Spinal cord (tissue), 10 donors: ENCODE measurements at places on chromosomes 16 and 17. TPM values are rescaled to one million over a fixed set of nuclear protein-coding genes. Genes with fewer than 3 reads are reported as not detected.

OTOP2 gene
- 0.08 TPM for polyA plus RNA-seq

ALDH3A1 gene
- polyA plus RNA-seq: 0.32 TPM

GRCh38 chr17:34926661-34927060, 34.6 kb downstream of the CCT6B start:
- H3K4me3 ChIP-seq: no peak overlapping the region
- DNase-seq: no peak
- H3K27ac ChIP-seq: no peak overlapping the region
- H3K27me3 ChIP-seq: no peaks in the 10 kb centered on the region
- no peaks in the 10 kb centered on the region for H3K36me3 ChIP-seq

DNA sequence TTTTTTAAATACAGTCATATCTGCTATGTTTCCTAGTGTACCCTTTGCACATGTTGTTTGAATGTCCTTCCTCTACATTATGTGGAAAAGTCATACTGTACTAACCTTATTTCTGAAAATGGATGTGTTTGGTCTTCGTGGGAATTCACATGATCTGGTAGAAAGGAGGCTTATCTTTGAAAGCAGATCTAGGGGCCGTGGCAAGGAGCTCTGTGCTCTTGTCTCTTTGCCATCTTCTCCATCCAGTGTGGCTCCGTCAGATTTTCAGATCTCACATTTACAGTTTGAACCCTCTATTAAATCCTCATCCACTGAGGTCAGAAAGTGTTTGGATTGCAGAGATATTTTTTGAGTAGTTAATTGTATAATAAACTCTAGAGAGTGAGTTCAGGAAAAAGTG, 32.9 kb downstream of the MAP2K4 start:
- no peak overlapping the region for H3K27ac ChIP-seq
- H3K4me3 ChIP-seq: no peak overlapping the region
- no peaks in the 10 kb centered on the region for H3K27me3 ChIP-seq
- no peaks in the 10 kb centered on the region for H3K4me1 ChIP-seq

DNA sequence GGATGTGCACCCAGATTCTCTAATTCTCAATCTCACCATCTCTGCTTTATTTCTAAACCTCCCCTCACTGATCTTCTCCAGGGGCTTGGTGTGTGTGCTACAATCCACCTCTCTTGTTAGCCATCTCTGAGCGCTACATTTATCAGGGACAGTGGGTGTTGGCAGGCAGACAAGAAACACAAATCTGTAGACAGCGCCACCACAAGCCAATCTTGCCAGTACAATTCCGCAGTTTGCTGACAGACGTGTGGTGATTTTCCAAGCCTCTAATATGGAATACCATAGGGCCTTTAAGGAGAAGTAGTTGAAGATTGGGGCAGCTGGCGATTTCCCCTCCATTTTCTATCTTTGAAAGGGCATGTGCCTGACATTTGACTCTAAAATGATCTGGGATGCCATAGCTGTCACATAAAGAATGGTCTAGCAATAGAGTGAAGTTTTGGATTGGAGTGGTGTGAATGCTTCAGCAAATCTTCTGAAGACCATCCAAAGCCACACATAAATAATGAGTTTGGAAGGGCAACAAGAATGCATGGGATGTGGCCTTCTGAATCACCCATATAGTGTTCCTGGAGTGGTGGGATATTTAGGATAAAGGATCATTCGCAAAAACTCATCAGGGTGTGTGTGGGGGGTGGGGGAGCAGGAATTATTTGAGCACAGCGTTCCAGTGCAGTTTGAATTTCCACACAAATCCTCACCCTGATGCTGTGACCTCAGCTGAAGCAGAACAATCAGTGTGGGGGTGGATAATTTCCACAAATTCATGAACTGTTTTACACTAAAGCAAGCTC, 12.0 kb upstream of the ANKFN1 start:
- no peak overlapping the region for H3K4me3 ChIP-seq
- H3K27ac ChIP-seq: no peak overlapping the region
- no peaks in the 10 kb centered on the region for H3K27me3 ChIP-seq

GRCh38 chr17:81403671-81404534, 8.6 kb downstream of the BAHCC1 start:
- H3K4me1 ChIP-seq: peaks cover 85% of the 10 kb centered on the region
- H3K36me3 ChIP-seq: peaks cover 45% of the 10 kb centered on the region
- H3K27me3 ChIP-seq: no peaks in the 10 kb centered on the region

- no peaks in the 10 kb centered on the region for H3K27me3 ChIP-seq
- no peaks in the 10 kb centered on the region for H3K4me1 ChIP-seq
- H3K36me3 ChIP-seq: peaks cover 11% of the 10 kb centered on the region
- no peak overlapping the region for H3K27ac ChIP-seq
- peak; percentile 47 for DNase-seq
These were observed 25.9 kb downstream of the MYH3 start for GRCh38 chr17:10631048-10631700.

GRCh38 chr16:2964475-2965336, 631 bp downstream of the KREMEN2 start:
- no peak for DNase-seq
- H3K4me3 ChIP-seq: peak overlapping the region; percentile 26
- peaks cover 52% of the 10 kb centered on the region for H3K4me1 ChIP-seq
- H3K27me3 ChIP-seq: peaks cover 77% of the 10 kb centered on the region

- H3K4me3 ChIP-seq: no peak overlapping the region
- no peak overlapping the region for H3K27ac ChIP-seq
- H3K4me1 ChIP-seq: peaks cover 48% of the 10 kb centered on the region
- DNase-seq: no peak
These were observed 7.7 kb downstream of the METRNL start for GRCh38 chr17:83086907-83087787.

DNA sequence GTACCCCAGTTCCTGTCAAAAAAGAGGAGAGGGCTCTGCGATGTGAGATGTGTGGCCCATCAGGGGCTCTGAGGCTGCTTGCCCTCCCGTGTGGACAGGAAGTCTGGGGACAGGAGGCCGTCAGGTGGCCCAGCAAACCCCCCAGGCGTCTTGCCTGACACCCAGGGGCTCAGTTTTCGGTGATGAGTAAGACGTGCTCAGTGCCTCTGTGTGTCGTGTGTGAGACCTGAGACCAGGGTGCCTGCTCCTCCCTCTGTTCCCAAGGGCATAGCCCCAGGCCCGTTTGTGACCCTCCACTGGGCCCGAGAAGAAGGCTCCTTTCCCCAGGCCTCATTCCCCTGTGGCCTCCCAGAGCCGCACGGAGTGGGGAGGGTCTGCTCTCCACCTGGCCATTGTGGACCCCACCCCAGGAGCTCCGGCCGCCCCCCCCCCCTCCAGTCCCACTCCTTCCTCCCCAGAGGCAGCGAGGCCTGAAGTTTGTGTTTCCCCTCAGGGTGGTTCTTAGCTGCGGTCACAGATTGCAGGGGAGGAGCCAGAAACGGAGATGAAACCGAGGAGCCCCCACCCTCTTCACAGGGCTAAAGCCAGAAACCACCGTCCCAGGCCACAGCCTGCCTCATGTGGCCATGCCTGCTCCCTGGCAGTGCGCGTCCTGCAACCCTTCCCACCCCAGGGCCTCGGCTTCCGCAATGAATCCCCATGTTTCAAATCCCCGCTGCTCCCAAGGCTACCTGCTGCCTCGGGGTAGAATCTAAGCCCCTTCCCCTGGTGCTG, 4.9 kb upstream of the ACTG1 start:
- H3K4me1 ChIP-seq: peaks cover 64% of the 10 kb centered on the region
- H3K36me3 ChIP-seq: peaks cover 14% of the 10 kb centered on the region
- H3K27me3 ChIP-seq: peaks cover 28% of the 10 kb centered on the region
- no peak overlapping the region for H3K4me3 ChIP-seq
- DNase-seq: no peak

MYOCD gene
- 0.23 TPM for polyA plus RNA-seq

GRCh38 chr16:21218153-21218552, 6.8 kb upstream of the ZP2 start:
- no peaks in the 10 kb centered on the region for H3K27me3 ChIP-seq
- H3K4me1 ChIP-seq: no peaks in the 10 kb centered on the region
- H3K27ac ChIP-seq: no peak overlapping the region
- DNase-seq: no peak

- no peaks in the 10 kb centered on the region for H3K27me3 ChIP-seq
- peaks cover 23% of the 10 kb centered on the region for H3K4me1 ChIP-seq
- no peaks in the 10 kb centered on the region for H3K36me3 ChIP-seq
These were observed 5.9 kb downstream of the CLEC19A start for GRCh38 chr16:19291475-19291874.

HOXB2 gene
- 62.4 TPM for polyA plus RNA-seq

DNA sequence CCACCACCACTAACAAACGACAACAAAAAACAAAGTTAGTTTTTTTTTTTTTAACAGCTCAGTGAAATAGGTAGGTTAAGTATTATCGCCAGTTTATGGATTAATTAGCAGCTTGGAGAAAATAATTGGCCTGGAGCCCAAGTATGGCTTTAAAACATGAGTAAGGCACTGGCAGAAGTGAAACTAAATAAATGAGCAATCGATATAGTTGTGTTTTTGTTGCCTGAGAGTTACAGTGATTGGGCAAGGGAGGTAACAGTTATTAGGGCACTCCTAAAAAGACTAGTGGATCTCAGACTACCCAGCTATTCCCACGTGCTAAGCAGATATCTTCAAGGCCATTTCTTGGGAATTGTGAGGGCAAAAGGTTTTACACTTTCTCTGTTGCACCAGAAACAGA, 2.4 kb downstream of the MLKL start:
- peaks cover 17% of the 10 kb centered on the region for H3K27me3 ChIP-seq
- no peak overlapping the region for H3K27ac ChIP-seq
- no peaks in the 10 kb centered on the region for H3K36me3 ChIP-seq
- no peak for DNase-seq
- no peak overlapping the region for H3K4me3 ChIP-seq

- H3K4me1 ChIP-seq: peaks cover 39% of the 10 kb centered on the region
- peaks cover 8% of the 10 kb centered on the region for H3K36me3 ChIP-seq
- peak; percentile 84 for DNase-seq
These were observed 159.5 kb downstream of the MSI2 start for GRCh38 chr17:57415751-57416207.

NUPR1 gene
- polyA plus RNA-seq: 21.2 TPM

HSF4 gene
- 28.5 TPM for polyA plus RNA-seq

- no peaks in the 10 kb centered on the region for H3K36me3 ChIP-seq
- peaks cover 22% of the 10 kb centered on the region for H3K4me1 ChIP-seq
- H3K27me3 ChIP-seq: peaks cover 3% of the 10 kb centered on the region
- peak overlapping the region; percentile 79 for H3K27ac ChIP-seq
- no peak for DNase-seq
These were observed 16.2 kb downstream of the SOCS3 start for GRCh38 chr17:78343543-78344201.

ADGRG3 gene
- 0.22 TPM for polyA plus RNA-seq

- H3K27me3 ChIP-seq: no peaks in the 10 kb centered on the region
- H3K36me3 ChIP-seq: no peaks in the 10 kb centered on the region
- no peak overlapping the region for H3K4me3 ChIP-seq
- H3K4me1 ChIP-seq: peaks cover 6% of the 10 kb centered on the region
These were observed 15.2 kb upstream of the METRNL start for GRCh38 chr17:83064021-83064731.
